Naive B cell (primary cell): ENCODE measurements at places on chromosomes 2 and 18. TPM values are rescaled to one million over a fixed set of nuclear protein-coding genes. Genes with fewer than 3 reads are reported as not detected.

MAPRE2 gene
- polyA plus RNA-seq = 102 TPM

NAT8 gene
- polyA plus RNA-seq = not detected

NDC80 gene
- polyA plus RNA-seq = 2.4 TPM

AOX1 gene
- polyA plus RNA-seq = not detected

FKBP7 gene
- 3.8 TPM for polyA plus RNA-seq

NT5C1B gene
- polyA plus RNA-seq = not detected

UGT1A6 gene
- not detected for polyA plus RNA-seq
